SHP77 treated with DMSO at 0.1 percent for 48 hours (cell line): ENCODE measurements at places on chromosomes 7 and 10.

DNA sequence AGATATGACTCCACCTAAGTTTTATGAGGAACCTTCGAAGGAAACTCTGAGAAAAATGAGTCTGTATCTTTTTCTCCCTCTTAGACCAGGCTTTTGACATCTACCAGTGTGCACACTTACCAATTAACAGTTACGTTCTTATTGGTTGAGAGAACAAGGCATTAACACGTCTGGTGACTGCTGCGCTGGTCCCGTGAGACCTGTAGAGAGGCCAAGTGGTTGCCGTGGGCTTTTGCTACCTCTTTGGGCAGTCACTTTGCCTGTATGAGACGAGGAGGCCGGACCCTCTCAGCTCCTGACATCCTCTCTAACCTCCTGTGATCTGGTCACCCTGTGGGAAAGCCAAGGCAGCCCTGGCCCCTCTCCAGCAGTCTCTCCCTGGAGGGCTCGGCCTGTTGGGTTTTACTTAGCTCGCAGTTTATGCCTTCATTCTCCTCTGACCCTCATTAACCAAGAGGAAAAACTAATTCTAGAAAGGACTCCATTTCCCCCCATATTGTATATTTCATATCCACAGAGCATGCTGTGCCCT is 513.9 kb upstream of the GALNT17 start:
- DNase-seq: no peak

DNA sequence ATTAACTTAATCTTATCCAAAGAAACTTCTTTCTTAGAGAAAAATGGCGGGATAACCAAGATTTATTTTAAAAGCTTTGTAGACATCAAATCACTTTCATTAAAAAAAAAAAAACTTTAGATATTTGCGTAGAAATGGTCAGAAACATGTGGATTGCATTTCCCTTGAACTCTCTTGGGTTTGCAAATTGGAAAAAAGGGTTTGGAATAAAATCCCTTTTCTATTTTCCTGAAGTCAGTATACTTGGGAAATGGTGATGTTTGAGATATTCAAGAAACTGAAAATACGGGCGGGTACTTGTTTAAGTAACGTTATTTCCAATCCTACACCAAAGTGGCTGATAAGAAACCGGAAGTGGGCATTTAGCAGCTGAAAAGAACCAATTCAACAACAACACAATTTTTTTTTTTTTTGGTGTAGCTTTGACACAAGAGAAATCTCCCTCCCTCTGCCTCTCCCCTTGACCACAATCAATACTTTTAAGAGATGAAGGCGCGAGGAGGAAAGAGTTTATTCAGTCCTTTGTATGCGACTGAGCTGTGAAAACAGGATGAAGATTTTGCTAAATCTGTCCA is 13.7 kb upstream of the GFRA1 start:
- DNase-seq: no peak

DNA sequence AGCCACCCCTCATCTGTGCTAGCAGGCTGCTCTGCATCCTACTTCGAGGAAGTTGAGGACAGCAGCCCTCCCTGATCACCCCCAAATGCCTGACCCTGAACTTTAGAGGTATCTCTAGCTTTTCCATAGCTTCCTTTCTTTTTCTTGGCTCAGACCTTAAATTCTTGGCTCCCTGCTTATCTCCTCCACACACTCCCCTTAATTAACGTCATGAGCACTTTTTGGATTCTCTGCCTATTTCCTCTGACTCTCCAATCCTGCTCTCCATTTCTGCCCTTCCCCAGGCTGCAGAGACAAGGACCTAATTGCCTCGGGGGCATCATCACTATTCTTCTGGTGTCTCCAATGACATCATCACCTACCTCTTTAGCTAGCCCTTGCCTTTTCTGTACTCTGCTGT is 40.8 kb upstream of the SEC61G start:
- DNase-seq: no peak

DNA sequence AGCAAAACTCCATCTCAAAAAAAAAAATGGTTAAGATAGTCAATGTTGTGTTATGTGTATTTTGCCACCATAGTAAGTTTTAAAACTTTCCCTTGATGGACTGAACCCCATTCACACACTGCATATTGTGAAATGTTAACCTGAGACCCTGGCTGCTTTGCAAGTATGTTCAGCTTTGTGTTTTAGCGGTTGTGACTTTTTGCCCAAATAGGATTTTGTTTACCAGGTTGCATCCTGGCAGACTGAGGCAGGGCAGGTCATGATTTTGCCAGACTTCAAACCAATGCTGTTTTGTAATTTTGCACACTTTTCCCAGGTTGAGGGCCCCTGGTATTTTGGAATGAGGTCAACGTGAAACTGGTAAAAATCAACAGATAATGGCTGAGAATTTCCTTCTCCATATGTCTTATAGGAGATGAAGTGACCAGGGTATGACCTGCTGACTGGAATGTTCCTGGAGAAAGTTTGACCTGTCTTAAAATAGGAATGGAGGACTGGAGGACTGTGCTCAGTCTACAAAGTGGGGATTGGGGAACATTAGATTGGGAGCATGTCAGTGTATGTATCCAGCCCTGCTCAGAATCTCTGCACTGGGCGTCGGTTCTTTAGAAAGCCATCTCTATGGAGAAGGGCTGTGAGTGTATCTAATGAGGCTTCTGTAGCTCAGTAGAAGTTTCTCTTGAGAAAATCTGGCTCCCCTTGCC is 76.2 kb downstream of the LRGUK start:
- DNase-seq: no peak

- DNase-seq: no peak
Observed at GRCh38 chr10:62437696-62438095, 63.5 kb downstream of the ZNF365 start.

DNA sequence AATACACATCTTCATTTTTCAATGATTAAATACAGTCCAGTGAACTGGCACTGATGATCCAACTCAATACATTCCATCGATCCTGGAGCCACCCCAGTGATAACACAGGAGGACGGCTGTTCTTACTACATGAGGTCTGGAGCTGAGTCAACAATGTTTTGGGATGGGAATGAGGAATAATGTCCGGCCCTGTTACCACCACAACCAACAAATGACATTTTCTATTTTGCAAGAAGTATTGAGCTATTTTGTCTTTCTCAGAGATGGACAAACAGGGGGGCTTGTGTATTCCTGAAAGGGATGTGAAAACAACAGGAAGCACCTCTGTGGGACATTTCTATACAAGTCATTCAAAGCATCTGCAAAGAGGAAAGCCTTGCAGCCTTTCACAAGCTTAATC is 249.2 kb downstream of the PARD3 start:
- DNase-seq: no peak

DNA sequence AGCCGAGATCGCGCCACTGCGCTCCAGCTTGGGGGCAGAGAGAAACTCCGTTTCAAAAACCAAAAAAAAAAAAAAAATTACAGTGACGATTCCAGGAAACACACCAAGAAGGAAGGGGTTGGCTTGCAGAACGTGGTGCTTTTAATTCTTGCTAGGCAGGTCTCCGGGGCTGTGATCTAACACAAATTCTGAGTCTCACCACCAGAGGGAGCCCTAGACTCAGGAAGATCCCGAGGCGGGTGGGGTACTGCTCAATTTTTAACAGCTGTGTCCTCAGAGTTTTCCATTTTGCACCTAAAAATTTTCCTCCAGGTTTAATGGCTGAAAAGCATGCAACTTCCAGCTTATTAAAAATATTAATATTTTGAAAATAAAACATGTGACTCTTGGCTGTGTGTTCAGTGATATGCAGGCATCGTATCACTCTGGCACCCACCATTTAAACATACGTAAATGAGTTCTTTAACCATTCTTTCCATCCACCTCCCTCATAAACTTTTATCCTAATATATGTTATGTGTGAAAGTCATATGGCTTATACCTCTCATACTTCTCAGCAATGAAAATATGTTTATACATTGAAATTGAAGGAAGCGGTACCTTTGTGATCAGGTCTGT is 26.5 kb upstream of the NUB1 start:
- no peak for DNase-seq

- DNase-seq: no peak
Observed at GRCh38 chr10:121426307-121426706, 171.9 kb downstream of the FGFR2 start.

DNA sequence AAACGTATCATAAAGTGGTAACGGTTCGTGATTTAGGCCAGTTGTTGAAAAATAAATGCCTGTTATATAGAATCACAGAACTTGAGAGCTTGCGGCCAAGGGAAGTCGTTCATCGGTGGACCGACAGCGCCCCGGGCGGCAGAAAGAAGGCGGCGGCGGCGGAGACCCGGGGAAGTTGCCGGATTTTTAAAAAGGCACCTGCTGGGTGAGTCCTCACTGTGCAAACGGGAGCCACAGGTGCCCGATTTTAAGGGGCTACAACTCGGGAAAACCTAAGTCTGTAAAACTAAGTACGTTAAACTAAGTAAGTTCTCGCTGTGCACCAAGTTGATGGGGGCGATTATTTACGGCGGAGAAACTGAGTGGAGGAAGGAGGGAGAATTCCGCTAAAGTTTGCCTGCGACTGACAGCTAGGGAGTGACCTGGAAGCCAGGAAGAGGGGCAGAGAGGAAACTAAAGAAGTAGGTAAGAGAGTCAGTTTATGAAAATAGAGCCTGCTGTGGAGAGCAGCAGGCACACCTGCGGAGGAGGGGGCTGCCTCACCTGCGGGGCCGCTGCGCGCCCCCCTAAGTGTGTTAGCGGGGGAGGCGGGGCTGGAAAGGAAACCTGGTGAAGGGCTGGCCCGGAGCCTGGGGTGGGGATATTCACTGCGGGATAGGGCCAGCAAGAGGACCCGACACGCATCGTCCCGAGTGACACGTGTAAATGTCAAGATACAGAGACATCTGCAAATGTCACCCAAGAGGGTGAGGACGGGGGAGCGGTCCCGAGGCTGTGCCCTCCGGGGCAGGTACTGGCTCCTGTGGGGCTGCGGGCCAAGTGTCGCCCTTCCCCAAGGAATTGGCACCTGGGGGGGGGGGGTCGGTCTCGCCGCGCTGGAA is 996 bp downstream of the ADAM12 start:
- no peak for DNase-seq

DNA sequence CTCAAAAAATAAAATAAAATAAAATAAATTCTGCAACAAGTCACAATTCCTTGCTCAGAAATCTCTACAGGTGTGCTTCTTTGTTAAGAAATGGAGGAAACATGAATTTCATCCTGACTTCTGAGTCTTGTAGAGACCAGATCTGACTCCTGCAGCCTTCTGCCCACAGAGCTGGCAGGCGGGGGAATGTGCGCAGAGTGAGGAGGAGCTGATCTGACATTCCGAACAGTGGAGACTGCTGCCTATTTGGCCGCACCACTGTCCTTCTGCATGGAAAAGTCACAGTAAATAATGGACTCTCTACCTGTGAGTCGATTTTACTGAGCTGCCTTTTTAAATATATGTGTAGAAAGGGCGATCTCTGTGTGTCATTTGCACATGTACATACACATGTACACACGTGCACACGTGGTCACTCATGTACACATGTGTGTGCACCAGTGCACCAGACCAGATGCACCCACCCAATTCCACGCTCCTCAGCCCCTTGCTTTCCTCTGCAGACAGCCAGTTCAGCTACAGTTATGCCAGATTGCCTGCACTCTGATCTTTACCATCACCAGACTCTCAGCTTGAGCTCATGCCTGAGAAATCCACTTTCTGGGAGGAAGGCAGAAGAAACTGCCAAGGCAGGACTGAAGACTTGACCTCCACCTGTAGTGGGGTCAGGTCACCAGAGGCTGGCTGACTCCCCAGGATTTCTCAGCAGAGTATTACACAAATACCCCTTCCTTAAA is 54.9 kb downstream of the IKZF1 start:
- no peak for DNase-seq

DNA sequence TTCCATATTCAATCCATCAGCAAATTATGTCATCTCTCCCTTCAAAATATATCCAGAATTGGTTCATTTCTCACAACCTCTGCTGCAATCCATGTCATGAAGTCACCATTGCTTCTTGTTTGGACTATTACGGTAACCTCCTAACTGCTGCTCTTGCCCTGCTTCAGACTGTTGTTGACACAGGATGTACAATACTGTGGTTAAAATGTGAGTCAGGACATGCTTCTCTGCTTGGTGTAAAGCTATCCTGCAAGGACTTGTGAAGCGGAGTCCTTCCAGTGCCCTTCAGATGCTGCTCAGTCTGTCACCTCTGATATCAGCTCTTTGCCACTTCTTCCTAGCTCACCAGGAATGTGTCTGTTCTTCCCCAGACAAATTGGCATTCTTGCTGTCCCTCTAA is 10.4 kb upstream of the NXPH1 start:
- DNase-seq: no peak

DNA sequence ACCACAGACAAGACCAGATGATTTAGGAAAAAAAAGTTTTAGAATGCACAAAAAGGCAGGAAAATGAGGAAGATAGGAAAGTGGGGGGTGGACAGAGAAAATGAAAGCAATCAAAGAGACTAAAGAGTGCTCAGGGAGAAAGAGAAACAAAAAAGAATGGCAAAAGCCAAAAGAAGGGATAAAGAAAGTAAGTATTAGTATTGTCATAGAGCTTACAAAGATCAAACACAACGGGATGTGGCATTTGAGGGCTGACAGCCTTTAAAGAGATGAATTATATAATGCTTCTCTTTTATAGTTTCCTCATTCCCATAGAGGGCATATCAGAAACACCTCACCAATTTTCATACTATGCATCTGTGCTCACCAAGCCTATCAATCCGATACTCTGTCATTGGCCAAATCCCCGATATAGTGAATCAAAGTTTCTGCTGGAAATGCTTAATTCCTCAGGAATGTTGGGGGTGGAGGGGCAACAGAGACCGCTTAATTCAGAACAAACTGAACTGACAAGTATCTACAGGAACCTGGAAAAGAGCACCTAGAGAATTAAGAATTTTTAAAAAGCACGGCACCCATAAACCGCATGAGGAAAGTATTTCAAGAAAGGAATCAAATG is 2.7 kb downstream of the COG5 start:
- no peak for DNase-seq

DNA sequence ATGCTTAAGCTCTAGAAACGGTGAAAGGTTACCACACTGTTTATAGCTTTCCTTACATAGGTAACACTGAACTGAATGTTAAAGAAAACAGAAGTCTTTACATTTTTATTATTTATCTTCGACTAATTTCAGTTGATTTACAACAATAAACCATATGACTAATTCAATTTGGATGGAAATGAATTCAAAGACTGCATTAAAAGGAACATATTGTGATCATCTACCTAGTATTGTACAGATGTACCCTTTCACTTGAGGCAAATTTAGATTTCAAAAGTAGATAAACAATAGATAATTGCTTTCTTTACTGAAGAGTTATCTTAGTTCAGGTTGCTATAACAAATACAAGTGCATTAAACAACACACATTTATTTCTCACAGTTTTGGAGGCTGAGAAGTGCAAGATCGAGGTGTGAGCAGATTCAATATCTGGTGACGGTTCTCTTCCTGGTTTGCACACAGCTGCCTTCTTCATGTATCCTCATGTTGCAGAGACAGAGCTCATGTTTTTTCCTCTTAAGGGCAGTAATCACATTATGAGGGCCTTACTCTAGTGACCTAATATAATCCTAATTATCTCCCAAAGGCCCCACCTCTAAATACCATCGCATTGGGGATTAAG is 15.0 kb upstream of the ARMC3 start:
- no peak for DNase-seq
